ENCODE measurements at places on chromosomes 16 and 17. TPM values are rescaled to one million over a fixed set of nuclear protein-coding genes. Genes with fewer than 3 reads are reported as not detected.

- DNase-seq, result peak; percentile 88
Observed at GRCh38 chr16:84599521-84600202, 18.2 kb downstream of the COTL1 start.

GRCh38 chr17:1108765-1109605 is 70.8 kb downstream of the ABR start:
- DNase-seq, result peak; percentile 88

- no peak for DNase-seq
Observed at GRCh38 chr17:73950593-73950914, 252.9 kb upstream of the RPL38 start.

- DNase-seq, result no peak
Observed at GRCh38 chr16:59658572-59658971, 924.5 kb upstream of the GOT2 start.

- no peak for DNase-seq
Observed at GRCh38 chr17:45973946-45974859, 24.8 kb upstream of the STH start.

- DNase-seq, result no peak
Observed at GRCh38 chr17:29559640-29560039, 7.2 kb downstream of the ABHD15 start.

DNA sequence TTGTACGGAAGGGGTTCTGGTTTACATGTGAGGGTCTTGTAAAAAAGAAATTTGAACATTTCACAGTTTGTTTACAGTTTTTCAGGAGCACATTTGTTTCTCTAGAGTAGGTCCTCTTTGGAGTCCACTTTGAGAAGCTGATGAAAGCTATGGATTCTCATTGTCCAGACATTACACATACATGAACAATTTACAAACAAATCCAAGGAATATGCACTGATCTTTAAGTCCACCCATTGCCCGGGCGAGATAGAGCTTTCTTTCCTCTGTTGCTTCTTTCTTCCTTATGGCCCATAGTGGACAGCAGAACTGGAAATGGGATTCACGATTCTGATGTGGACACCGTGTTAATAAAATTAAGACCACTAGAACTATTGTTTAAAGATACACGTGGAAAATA is 1.9 kb downstream of the DCAF7 start:
- DNase-seq, result no peak

DNA sequence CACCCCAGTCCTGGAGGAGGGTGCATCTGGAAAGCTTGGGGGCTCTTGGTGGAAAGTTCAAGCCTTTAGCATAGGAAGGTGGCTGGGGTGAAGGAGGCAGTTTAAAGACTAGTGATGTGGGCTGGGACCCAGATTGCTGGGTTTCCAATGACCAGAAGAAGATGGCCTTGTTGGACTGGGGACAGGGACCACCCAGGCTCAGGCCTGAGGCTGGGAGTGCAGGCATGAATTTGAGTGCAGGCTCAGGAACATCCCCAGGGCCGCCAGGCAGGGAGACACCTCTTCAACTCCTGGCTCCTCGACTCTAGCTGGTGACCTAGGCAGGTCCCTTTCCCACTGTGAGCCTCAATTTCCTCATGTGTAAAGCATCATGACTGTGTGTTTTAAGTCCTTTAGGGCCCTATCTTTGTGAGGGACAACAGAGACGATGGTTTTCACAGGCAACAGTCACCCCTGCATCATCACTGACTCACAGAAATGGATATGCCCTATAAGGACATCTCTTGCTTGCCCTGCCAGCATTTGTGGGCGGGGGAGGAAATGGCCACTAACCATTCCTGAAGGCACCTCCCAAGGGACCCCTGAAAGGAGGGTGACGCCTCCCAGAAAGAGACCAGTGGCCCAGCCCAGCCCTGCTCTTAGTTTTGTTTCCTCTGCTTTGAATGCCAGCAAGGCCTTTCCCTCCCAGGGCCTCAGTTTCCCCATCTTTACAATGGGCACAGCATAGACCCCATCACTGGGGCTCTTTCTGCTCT is 11.1 kb downstream of the NLRC5 start:
- DNase-seq, result peak; percentile 86

DNA sequence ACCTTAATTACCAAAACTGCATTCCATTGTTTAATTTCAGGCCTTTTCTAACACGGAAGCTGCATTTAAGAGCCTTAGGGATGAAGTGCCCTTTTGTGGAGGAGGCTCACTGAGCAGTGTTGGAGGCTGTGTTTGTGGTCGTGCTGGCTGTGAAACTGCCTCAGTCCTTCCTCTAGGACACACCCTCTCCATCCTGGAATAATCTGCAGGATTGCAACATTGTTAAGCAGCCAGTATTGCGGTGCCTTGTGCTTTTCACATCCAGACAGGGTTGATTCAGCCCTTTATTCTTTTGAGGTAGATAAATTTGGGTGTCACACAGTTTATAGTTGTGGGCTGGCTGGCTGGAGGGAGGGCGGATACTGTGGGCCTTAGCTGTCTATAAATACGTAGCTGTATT is 141.6 kb downstream of the CDRT15L2 start:
- DNase-seq, result no peak

- no peak for DNase-seq
Observed at GRCh38 chr17:50289278-50289677, 15.0 kb downstream of the TMEM92 start.

- DNase-seq, result no peak
Observed at GRCh38 chr17:15954222-15954621, 9.3 kb downstream of the ADORA2B start.

DNA sequence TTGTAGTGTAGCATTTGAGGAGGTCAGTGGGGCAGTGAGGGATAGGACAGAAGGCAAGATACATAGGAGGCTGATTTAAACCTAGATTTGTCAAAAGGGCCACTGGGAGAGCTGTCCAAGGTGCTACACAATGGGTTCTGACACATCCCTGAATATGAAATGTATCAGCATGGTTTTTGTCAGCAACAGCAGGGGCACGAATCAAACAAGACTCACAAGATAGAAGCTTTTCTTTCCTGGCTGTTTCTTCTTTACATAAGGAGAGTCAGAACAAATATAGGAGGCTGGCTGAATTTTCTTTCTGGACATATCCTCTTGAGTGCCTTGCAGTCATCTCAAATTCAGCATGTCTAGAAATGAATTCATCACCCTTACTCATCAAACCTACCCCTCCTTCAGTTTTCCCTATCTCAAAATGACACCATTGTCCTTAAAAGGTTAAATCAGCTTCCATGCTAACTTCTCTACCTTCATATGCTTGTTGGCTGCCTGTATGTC is 130.5 kb downstream of the NPIPB5 start:
- DNase-seq, result no peak

DNA sequence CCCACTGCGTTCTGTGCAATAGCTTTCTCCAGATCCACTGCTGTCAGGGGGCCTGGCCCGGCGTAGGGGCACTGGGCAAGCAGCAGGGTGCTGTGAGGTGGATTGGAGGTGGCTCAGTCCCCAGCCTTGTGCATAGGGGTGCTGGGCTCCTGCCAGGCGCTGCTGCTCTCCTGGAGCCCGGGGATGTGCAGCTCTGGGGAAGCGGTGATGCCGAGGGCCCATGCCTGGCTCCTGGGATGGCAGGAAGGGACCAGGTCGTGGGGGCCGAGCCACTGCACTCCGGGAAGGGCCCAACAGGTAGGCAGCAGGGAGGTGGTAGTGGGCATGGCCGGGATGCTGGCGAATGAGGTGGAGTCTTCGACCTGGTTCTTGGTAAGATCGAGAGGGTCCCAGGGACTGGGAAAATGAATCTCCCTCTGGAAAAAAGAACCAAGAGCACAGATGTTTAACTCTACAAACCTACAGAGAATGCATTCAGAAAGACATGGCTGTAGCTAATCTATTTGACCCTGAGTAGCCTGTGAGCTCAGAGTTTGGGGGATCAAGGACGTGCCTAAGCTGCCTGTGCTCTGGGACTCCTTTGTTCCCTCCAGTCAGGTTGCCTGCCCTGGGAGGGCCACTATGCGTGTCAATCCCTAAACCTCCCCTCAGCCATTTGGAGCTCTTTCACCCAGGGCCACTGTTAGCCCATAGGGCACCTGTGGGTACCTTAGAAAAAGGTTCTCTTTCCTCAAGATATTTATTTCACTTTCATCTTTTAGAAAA is 6.6 kb upstream of the SUPT4H1 start:
- DNase-seq, result no peak

- no peak for DNase-seq
Observed at GRCh38 chr16:626787-627453, 3.9 kb upstream of the WFIKKN1 start.

DNA sequence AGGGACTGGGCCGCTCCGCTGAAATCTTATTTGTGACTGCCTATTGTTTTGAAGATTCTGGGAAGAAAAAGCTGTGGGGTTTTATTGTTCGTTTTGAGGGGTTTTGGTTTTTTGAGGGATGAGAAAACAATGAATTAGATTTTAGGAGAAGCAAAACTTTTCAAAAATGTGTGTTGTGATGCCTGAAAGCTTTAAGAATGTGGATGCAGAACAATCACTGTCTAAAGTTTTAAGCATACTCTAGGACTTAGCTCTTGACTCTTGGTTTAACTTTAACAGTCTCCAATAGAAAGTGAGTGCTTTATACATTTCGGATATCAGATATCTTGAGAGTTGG is 899 bp downstream of the CFAP52 start:
- no peak for DNase-seq

GRCh38 chr17:65220732-65221131 is 83.6 kb downstream of the RGS9 start:
- DNase-seq, result no peak

- no peak for DNase-seq
Observed at GRCh38 chr16:70676675-70677498, 9.0 kb downstream of the MTSS2 start.

DNA sequence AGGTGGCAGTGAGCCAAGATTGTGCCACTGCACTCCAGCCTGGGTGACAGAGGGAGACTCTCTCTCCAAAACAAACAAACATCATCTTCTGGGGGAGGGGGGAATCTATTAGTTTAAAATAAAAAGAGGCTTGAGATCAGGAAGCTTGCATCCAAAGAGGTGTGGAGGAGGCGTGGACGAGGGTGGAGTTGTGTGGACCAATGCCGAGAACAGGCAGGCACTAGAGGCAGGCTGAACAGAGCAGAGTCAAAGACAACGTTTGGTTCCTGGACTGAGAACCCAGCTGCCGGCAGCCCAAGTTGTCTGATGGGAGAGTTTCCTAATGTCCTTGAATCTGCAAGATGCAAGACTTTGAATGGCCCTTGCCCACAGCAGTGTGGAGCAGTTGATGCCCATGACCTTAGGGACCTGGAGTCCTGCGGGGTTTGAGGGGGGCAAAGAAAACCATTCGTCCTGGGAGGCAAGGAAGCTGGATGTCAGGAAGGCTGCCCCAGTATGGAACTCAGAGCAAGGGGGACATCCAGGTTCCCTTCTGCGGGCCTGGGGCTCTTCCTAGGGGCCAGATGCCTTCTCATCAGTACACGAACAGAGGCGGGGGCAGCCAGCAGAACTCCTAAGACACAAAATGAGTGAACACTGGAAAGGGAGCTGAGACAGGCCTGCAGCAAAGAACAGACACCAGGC is 9.2 kb downstream of the TBC1D16 start:
- DNase-seq, result no peak

GRCh38 chr16:48225456-48225855 is 18.6 kb upstream of the LONP2 start:
- no peak for DNase-seq

GRCh38 chr16:75527825-75528299 is 8.0 kb downstream of the CHST5 start:
- DNase-seq, result no peak

DNA sequence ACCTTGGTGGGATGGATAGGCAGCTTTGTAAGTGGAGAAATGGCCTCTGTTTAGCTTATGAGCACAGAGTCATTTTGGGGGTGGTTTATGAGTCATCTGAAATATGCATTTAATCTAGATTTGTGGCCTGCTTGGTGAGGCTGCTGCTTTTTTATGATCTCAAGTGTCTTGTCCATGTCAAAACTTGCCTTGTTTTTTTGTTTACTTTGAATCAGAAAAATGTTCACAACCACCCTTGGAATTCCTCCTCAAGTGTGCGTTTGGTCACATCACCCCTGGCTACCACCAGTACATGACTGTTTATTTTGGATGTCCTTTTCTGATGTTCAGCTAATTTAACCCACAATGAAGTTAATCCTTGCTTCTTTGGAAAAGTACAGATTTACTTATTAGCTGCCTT is 64.6 kb downstream of the FTO start:
- DNase-seq, result no peak

DNA sequence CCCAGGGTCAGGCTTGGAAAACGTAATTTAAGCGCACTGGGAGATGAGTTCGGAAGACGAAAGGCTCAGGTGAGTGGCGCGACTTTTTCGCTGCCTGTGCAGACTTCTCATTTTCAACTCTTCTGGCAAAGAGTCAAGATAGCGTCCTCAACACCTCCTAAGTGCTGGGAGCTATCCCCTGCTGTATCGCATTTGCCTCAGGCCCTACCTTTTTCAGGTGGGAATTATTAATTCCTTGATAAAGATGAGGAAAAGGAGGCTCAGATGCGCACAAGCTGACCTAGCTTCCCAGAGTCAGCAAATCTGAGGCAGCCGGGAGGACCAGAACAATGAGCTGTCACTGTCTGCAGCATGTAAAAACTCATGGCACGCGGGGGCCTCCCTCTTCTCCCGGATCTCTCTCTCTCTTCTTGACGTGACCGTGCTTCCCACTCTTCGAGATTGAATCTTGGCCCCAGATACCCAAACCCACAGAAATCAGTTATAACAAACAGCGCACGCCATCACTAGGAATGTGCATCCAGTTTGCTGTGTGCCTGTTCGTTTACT is 512 bp upstream of the ADAMTS18 start:
- no peak for DNase-seq

- DNase-seq, result no peak
Observed at GRCh38 chr16:53817812-53818550, 114.0 kb downstream of the FTO start.

Gene EPX
- total RNA-seq, result not detected

Gene ICAM2
- total RNA-seq, result 22.0 TPM

Gene DNAAF8
- total RNA-seq, result 0.65 TPM

Gene RAB11FIP4
- total RNA-seq, result 4.9 TPM

Gene ADAD2
- 0.24 TPM for total RNA-seq

Gene SNX20
- total RNA-seq, result 0.75 TPM

Gene NPIPA2
- total RNA-seq, result 4.5 TPM

Gene SPNS2
- 10.3 TPM for total RNA-seq

Gene ZBTB4
- total RNA-seq, result 69.4 TPM

Gene MYL11
- total RNA-seq, result 0.59 TPM

Gene ITGB3
- total RNA-seq, result 5.7 TPM

Gene GH1
- total RNA-seq, result not detected

Gene HOXB13
- total RNA-seq, result 0.05 TPM

Gene SDR42E2
- total RNA-seq, result not detected

Gene SLC22A31
- total RNA-seq, result not detected

Gene DNAI2
- not detected for total RNA-seq

Gene TMEM235
- total RNA-seq, result not detected

Gene RNF43
- 1.6 TPM for total RNA-seq

Gene APOH
- not detected for total RNA-seq

Gene CEP20
- total RNA-seq, result 28.1 TPM
